Right renal pelvis (tissue), 4 donors: ENCODE measurements at places on chromosomes 6 and 20. TPM values are rescaled to one million over a fixed set of nuclear protein-coding genes. Genes with fewer than 3 reads are reported as not detected.

DNA sequence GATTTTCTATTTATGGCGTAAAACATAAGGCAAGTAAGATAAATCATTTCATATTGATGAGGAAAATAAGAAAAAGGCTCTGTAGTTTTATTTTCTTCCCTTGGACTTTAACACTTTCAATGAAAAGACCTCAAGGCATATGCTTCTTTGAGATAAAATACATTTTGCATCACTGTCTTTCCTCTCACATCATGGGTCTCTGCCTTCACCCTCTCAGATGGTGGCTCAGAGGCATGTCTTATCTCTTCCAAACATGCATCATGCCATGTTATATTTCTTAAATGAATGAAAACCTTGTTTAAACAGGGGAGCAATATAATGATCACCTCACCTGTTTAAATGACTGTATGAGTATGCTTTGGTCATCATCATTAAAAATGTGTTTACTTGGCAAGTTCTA lies 59.3 kb downstream of the PRL start:
- no peak for DNase-seq

GRCh38 chr6:116500969-116501433 lies 10.4 kb upstream of the CALHM5 start:
- DNase-seq, result no peak

DNA sequence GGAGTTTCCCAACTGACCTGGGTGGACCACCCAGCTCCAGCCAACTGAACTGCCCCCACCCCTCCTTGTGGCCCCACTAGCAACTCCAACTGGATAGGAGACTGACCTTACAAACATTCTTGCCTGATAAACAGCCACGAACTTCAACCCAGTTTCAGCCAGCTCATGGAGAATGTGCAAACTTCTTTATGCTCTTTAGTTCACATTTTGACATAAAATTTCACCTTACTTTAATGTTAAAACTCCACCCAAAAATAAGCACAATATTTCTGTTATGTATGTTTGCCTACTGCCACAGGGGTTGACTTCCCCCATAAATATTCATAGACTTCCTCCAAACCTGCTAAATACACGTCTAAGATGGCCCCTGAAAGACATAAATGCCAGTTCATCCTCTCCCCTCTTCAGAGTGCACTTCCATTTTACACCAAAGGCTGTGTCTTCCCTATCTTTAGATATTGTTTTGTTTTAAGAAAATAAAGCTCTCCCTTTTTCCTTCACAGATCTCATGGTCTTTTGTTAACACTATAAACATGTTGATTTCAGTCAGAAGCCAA lies 643.7 kb downstream of the EPM2A start:
- no peak for DNase-seq

DNA sequence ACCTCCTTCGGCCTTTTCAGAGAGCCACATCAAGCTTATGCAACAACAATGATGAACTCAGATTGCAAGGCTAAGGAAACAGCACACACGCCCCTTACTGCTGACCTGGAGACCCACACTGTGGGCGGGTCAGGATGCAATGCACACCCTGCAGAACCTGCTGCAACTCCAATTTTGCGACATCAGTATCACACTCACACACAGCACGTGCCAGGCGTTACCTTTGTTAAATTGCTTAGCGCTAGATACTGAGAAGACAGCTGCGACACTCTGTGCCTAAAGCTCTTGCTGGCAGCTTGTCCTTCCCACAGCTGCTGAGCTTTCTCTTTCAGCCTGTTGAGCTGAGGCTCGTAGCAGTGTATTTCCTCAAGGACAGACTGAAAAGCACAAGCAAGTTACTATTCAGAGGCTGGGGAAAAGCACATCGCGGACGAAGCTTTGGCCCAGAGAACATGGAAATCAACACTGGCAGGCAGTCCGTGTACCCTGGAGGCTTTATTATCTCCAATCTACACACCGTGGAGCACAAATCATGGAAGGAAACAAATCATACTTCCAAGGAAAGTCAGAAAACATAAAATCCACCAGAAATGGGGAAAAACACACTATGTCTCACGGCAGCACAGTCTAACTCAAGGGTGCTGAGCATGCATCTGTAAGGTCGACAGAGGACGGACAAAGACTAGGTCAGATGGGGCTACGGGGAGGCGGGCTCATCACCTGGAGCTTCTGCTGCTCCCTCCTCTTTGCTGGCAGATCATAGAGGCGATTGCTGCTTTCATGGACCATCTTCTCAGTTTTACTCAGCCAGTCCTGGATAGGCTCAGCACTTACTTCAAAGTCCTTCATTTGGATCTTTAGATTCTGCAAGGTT lies 268.2 kb downstream of the SYNE1 start:
- DNase-seq, result no peak

Gene HLA-DQB2
- 1.7 TPM for polyA plus RNA-seq

Gene C2
- polyA plus RNA-seq, result 4.3 TPM

Gene NEURL2
- 8.2 TPM for polyA plus RNA-seq

Gene OR2J3
- polyA plus RNA-seq, result not detected
